ENCODE measurements at places on chromosomes 3 and 15.

DNA sequence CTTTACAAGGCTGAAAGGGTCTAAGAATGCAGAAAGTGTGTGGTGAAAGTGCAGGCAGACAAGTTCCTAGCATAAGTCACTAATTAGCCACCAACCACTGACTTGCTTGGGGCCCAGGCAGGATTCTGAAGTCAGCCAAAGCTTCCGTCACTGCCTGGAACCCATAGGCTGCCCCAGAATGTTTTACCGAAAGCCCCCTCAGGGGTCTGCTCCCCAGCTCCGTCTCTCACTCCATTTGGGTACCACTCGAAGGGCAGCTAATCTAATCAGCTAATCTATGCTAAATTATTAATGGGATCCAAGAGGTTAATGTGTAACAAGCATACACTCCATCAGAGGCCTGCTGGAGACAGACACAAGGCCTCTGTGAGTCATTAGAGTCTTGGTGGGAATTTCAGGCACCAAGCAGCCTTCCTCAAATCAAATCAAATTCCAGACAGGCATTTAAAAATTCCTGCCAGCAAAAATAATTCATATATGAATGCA is 13.2 kb downstream of the ADAMTS9 start:
- no peak for DNase-seq

DNA sequence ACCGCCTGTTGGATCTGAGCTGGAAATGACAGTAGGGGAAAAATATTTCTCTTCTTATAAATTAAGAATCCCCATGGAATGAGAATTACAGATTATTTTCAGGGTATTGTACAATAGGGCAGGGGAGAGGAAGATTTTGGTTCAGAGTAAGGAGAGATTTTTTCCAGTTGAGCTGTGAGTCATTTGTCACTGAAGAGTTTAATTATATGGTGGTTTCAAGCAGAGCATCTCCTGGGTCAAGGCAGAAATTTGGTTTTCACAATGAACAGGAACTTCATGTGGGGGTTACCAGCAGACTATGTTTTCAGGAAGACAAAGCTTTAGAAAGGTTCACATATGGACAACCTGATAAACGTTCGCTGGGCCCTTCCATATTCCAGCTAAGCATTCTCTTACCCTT is 182.8 kb upstream of the NR2E3 start:
- DNase-seq = no peak

GRCh38 chr3:11548721-11549131 is 95.0 kb downstream of the VGLL4 start:
- no peak for DNase-seq

- DNase-seq = no peak
Measured at GRCh38 chr15:101566748-101567488, 77.4 kb upstream of the PCSK6 start.

DNA sequence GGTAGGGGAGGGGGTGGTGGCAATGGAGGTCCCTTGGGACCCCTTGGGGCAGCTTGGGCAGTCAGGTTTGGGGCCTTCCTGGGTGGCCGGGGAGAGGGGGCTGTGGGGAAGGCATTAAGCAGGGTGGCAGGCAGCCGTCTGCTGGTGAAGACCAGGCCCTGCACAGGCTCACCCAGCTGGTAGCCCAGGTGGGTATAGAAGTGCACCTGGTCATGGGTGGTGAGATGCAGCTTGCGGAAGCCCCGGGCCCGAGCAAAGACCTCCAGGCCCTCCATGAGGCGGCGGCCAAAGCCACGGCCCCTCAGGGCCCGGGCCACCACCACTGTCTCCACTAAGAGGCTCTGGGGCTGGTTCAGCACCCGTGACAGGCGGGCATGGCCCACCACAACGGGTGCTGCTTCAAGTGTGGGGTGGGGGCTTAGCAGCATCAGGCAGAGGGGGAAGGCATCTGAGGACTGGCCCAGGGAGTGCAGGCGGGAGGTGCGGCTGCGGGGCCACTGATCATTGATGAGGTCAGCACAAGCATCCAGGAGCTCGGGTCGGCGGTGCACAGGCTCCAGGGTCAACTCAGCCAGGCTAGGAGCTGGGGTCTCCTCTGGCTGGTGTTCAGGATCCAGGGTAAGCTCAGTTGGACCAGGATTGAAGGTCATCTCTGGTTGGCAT is 2.4 kb downstream of the HYAL3 start:
- no peak for DNase-seq

GRCh38 chr3:67809370-67809935 is 155.0 kb upstream of the SUCLG2 start:
- DNase-seq = no peak

DNA sequence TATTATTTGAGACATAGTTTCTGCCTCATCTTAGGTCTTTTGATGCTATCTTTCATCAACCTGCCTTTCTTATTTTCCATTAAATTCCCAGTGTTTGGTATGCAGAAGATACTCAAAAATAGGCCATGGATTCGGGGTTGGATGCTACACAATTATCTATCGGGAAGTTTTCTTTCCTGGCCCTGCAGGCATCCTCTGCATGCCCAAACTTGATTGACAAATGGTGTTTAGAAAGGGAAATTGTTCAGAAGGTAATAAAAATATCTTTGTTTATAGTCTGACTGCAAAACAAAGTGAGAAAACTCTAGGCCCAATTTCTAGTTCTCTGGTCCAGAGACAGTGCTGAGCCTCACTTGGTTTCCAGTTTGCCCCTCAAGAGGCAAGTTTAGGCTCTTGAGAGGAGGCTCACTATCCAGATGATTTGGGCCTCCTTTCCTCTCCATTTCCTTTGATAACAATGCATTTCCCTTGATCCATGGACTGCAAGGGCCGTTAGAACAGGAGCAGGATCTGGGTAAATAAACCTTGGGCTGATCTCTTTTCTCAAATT is 157.1 kb upstream of the DPH6 start:
- no peak for DNase-seq

GRCh38 chr3:30855400-30856292 is 38.8 kb downstream of the GADL1 start:
- no peak for DNase-seq

- DNase-seq = no peak
Measured at GRCh38 chr3:115436767-115437301, 186.5 kb upstream of the GAP43 start.

DNA sequence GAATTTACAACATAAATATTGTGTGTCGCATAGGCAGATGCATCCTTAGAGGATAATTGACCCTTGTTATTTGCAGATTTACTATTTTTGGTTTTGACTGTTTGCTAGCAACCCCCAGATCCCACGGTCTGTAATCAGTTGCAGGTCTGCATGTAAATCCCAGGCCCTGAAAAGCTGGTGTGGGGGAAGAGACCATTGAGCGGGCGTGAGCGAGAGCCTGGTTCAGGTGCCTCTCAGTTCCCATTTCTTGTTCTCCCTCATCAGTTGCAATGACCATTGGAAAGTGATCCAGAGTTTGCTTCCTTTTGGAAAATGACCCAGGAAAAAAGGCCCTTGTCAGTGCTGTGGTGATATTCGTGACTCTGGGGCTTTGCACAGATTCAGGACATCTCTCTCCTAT is 238.9 kb downstream of the UACA start:
- no peak for DNase-seq

GRCh38 chr15:73175382-73175781 is 123.1 kb downstream of the NEO1 start:
- no peak for DNase-seq

GRCh38 chr15:63104727-63105126 is 16.9 kb upstream of the LACTB start:
- DNase-seq = no peak

- DNase-seq = no peak
Measured at GRCh38 chr3:127887321-127887720, 27.7 kb upstream of the KBTBD12 start.

- DNase-seq = no peak
Measured at GRCh38 chr3:171417813-171418212, 42.4 kb downstream of the TNIK start.

GRCh38 chr3:58178528-58179234 is 32.1 kb downstream of the DNASE1L3 start:
- DNase-seq = no peak

DNA sequence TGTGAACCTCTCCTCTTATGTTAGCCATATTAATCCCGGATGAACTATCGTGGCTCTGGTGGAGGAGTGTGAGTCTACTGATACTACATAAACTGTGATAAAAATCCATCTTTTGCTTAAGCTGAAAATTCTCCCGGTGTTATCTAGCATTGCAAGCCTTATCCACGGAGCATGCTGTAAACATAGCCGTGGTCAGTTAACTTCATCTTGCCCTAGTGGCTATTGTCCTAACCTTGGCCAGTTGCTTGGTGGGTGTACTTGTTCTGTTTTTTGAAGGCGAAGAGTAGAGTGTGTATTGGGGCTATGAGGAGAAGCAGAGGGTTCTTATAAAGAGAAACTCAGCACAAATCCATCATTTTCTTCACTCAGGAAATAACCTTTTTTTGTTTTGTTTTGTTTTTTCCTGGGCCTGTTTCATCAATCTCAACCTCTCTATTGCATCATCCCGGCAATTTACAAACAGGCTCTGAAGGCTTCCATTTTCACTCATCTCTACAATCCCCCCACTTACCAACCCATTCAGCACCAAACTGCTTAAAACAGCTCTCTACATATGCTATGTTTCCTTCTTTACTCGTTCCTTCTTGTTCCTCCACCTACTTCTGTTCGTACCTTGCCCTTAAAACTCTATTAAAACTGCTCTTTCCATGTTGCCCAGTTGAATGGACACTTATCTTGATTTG is 135.5 kb upstream of the PTX3 start:
- DNase-seq = no peak

GRCh38 chr15:66894986-66895780 is 170.2 kb upstream of the SMAD3 start:
- no peak for DNase-seq

- no peak for DNase-seq
Measured at GRCh38 chr15:72774696-72775383, 8.7 kb downstream of the ADPGK start.

DNA sequence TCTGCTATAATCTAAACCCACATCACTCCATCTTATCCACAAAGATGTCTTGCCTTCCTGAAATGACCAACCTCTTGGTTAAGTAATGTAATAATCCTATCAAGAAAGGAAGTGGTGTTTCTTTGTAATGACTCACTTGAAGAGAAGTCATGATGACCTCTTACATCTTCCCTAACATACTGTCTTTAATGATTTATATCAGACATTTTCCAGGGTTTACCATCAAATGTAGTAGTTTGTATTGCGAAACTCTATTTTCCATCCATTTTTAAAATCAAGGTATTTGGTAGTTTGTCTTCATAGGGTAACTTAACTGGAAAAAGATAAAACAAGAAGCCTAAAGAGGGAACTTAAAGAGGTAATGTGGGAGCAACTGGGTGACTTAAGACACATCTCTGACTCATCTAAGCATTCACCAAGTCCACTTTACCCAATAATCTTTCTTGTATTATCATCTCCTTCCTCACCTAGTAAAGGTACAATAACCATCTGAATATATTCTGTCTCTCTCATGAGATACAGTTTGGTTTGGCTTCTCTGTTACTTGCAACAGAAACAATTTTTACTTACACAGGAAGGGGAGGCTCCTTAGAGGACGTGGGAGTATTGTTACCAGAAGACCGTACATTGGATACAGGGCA is 5.7 kb upstream of the MAPK6 start:
- no peak for DNase-seq

Data from activated CD4-positive, alpha-beta T cell treated with anti-CD3 and anti-CD28 coated beads for 1 hour (primary cell).